ENCODE measurements at places on chromosomes 6 and 20.

- no peak for DNase-seq
These were observed 27.4 kb upstream of the RIN2 start for GRCh38 chr20:19730706-19731105.

DNA sequence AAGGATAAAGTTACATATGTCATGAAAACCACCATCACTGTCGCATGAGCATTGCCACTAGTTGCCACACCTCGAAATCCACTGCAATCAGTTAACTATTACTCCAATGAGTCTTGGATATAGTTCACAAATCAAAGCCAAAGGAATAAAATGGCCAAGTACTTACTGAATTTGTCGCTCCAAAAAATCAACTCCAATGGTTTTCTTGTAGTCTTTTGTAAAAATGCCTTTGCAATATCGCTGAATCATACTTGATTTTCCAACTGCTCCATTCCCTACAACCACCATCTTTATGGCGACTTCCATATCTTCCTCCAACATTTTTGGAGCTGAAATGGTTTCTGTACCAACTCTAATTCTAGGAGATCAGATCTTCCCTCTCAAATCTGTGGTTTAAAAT is 12.0 kb downstream of the RAB23 start:
- no peak for DNase-seq

- DNase-seq = no peak
These were observed 23.1 kb downstream of the ZC3H12D start for GRCh38 chr6:149461670-149462069.

DNA sequence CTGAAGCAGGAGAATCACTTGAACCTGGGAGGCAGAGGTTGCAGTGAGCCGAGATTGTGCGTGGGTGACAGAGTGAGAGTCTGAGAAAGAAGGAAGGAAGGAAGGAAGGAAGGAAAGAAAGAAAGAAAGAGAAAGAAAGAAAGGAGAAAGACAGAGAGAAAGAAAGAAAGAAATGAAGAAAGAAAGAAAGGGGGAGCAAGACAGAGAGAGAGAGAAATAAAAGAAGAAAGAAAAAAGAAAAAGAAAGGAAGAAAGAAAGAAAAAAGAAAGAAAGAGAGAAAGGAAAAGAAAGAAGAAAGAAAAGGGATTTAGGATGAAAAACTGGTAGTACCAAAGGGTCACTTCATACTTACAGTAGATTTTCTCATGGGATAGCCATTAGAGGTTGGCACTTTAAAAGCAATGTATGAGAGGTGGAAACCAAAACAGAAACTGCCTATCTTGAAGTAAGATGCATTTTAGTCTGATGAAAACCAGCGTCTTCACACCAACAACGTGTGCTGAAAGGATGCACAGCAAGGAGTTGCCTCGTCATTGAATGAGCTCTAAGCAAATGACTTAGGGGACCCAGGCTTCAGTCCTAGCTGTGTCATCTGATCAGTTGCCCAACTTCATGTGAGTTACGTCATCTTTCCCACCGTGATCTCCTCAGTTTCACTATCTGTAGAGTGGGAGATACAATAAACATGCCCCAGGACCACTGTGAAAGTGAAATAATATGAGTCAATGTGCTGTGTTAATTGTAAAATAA is 133.9 kb upstream of the NEDD9 start:
- DNase-seq = peak; percentile 47

DNA sequence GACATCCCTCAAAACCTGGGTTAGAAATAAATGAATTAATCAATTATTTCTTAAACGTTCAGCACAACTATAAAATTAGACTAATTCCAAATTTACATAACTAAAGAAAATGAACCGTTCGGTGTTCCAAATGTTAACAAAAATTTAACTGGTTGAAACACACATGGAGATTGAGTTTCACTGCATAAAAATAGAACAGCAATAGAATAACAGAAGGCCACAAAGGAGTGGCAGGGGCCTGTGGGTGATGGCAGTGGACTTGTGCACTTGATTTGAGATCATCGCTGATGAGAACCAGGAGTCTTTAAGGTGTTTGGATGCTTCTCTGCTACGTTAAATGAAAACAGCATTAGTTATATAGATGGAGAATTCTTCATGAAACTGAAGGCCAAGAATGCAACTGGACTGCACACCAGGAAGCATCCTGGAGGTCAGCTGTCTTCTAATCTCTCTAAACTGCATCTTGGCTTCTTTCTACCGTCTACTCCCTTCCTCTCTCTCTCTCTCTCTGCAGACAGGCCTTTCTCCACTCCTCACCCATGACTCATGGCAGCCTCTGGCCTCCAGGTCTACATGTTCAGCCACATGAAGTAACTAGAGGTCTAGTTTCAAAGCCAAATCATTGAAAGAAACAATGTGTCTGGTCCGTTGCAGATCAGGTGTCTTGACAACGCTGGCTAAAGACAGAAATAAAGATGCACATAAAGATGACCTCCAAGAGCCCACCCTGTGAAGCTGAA is 111.3 kb downstream of the SIM1 start:
- DNase-seq = peak; percentile 11

Measured in kidney glomerular epithelial cell (primary cell).